ENCODE measurements at places on chromosomes 1 and 21.

GRCh38 chr1:214496126-214496525 lies 55.3 kb downstream of the PTPN14 start:
- no peak for DNase-seq

DNA sequence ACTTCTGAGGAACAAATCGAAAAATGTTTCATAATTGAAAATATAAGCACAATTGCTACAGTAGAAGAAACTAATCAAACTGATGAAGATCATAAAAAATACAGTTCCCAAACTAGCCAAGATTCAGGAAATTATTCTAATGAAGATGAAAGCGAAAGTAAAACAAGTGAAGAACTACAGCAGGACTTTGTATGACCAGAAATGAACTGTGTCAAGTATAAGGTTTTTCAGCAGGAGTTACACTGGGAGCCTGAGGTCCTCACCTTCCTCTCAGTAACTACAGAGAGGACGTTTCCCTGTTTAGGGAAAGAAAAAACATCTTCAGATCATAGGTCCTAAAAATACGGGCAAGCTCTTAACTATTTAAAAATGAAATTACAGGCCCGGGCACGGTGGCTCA lies 30.6 kb downstream of the IFNAR1 start:
- no peak for DNase-seq

DNA sequence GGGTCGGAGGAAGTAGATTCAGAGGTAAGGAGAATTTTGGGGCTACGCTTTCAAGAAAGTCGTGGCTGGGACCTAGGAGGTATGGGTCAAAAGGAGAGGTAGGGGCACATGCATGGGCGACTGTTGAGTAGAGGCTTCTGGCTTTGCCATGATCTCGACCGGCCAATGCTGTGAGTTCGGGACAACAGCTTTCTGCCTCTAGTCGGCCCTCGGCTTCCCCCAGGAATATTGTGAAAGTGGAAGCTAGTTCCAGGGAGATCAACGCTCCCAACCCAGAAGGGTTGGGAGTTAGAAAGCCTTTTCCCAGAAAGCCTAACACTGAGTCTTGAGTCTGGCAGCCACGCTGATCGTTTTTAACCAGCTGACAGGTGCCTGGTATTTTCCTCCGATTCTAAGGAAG lies 69.0 kb downstream of the ZNF678 start:
- DNase-seq, result no peak

- no peak for DNase-seq
Observed at GRCh38 chr1:3672971-3673361, 20.6 kb downstream of the TP73 start.

GRCh38 chr1:233613252-233614172 lies at the start of gene KCNK1:
KCNK1 (plus strand) TSS chr1:233614106; CDS start chr1:233614172, 66 bp downstream.
- no peak for DNase-seq

DNA sequence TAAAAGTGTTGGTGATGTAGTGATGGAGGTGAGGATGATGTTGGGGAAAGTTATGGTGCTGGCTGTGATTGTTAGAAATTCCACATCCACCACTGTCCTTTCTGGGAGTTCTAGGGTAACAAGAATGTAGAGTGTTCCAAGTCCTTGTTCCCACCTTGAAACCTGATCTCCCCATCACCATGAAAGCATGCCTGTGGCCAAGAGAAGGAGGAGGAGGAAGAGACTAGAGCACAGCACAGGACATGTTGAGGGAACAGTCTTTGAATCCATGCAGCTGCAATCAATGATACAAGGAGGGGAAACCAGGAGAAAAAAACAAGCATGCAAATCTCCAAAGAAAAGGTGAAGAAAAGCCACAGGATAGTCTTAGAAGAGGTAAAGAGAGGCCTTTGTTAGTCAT lies 45.9 kb upstream of the ARTN start:
- no peak for DNase-seq

- DNase-seq, result no peak
Observed at GRCh38 chr1:173424782-173425407, 52.2 kb upstream of the PRDX6 start.

GRCh38 chr1:209896346-209896745 lies 41.7 kb upstream of the SYT14 start:
- no peak for DNase-seq

DNA sequence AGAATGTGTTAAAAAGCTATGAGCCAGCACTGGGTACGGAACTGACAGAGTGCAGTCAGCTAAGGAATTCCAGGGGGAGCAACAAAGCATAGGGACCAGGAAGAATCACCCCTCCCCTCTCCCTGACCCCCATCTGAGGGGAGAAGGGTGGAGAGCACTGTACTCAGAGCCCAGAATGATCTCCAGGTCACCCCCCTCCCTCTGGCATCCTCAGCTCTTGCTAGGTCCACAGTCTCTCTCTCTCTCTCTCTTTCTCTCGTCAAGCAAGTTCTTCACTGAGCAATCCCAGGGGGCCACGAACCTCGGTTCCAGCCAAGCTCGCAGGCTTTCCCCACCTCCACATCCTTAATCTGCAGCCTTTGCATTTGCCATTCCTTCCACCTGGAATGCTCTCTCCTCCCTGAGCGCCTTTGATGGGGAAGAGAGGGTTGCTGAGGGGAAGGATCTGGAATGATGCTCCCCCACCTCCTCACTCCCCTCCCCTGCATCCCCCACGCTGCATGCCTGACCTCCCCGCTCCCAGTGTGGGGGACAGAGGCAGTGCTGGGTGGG lies 6.7 kb upstream of the WASF2 start:
- DNase-seq, result no peak

GRCh38 chr1:14756589-14757285 lies 158.3 kb downstream of the KAZN start:
- DNase-seq, result no peak

DNA sequence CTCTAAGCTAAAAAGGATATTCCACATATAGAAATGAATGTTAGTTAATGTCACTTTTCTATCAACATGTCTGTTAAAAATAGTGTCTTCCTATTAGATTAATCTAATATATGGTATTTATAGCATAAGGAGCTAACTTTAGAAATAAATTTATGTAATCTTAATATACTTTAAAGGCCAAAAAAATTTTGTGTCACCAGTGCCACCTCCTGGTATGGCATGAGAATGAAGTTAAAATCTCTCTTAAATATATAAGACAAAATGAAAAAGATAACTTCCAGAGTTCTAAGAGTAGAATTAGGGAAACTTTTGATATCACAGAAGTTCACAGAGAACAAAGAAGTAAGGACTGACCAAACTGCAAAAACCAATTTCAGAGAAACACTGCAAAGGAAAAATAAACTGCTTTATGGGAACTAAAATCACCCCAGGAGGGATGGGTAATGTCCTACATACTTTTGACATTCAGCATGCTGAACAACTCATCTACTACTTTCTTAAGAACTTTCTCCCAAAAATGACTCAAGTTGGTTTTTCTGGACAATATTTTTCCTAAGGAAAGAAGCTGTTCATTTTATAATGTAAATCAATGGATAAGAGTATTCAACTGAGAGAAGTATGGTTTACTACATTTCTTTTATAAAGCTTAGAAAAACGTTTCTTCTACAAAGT lies 82.8 kb downstream of the TRIM33 start:
- DNase-seq, result no peak

GRCh38 chr21:36945496-36946138 lies 20.9 kb downstream of the HLCS start:
- no peak for DNase-seq

DNA sequence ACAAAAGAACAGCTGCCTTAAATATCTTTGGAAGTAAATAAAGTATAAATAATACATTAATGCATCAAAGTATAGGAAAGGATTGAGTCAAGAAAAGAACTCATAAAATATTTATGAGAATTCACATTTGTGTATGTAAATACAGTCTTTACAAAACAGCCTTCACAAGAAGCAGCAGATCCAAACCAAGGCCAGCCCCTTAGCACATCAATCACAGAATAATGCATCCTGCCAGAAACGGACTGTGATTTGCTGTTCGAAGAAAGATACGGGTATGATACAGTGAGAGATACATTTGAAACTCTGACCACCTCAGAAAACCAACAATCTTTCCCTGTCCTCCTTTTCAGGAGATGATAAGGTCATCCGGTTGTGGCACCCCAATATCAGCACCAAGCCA lies 70.9 kb downstream of the WDR64 start:
- DNase-seq, result no peak

DNA sequence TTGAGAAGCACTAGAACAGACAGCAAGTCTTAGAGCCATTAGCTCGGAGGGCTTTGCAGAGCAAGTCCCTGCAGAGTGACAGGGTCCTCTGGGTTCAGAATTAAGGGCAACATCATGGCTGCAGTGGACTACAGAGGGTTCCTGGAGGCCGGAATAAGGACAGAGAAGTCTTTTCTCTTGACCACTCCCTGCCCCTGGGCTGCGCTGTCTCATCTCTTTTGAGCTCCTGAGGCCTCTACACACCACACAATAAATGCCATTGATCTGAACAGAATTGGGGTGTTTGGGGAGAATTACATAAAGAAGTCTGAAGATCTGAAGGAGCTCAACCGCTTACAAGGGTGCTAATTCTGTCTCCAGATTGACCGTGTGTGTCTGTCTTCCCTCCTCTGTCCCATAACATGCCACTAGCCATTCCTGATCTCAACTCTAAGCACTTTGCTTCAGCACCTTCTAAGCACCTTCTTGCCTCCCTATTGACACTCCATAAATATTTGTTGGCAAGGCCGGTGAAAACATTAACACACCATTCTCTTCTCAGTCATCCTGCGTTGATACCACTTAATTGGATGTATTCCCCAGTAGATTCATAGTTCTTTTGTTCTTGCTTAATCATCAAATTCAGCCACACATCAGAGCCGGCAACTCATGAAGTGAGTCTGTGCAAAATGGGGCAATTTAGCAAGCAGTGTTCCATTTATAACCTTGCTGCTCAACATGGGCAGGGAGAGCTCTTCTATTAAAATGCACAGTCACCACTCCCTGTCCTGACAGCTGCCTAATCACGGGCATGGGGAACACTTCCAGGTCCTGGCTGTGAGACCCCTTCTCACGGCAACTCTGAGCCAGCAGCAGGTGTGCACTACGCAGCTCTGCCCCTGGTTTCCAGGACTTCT lies 49.7 kb downstream of the NMNAT2 start:
- no peak for DNase-seq

GRCh38 chr1:49229555-49229954 lies 452.9 kb upstream of the BEND5 start:
- no peak for DNase-seq

GRCh38 chr1:70360321-70360720 lies 5.8 kb upstream of the ANKRD13C start:
- no peak for DNase-seq

DNA sequence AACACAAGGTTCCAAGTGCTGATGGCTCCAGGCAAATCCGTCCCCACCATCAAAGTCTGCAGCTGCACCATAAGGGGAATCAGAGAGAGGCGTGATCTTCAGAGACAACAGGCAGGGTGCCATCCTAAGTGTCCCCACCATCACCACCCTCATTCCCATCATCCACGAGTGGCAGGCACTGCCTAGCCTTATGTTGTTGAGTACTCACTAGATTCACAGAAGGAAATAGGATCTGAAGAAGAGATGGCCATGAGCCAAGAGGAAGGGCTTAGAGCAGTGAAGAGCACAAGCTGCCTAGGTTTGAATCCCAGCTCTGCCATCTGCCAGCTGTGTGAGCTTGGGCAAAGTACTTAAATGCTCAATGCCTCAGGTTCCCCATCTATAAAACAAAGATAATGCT lies 207.3 kb upstream of the CSF3R start:
- no peak for DNase-seq

GRCh38 chr1:172647110-172647564 lies 11.8 kb upstream of the FASLG start:
- DNase-seq, result no peak

GRCh38 chr1:161473348-161473747 lies 31.9 kb upstream of the FCGR2A start:
- DNase-seq, result no peak

DNA sequence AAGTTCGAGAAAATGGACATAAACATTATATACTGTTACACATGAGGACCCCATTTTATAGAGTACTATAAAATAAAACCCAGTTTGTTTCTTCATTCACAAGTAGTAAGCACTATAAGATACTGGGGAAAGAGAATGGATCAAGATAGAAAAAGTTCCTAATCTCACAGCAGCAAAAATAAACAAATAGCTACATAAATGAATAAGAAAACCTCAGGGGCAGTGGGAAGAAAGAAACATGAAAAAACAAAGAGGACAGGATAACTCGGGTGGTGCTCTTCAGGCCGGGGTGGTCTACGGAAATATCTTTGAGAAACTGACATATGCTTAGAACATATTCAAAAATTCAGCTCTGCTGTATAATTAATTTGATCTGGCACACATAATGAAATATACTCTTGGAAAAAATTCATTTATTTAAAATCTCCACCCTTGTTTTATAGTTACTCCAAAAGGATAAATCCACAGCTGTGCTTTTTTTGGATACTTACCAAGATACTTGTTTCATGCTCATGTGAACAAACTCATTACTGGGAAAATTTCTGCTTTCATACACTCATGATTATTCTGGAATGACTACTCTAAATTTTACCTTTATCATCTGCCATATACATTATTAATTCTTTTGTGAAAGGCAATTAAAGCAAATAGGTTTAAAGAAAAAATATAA lies 20.0 kb downstream of the CEP170 start:
- DNase-seq, result no peak

DNA sequence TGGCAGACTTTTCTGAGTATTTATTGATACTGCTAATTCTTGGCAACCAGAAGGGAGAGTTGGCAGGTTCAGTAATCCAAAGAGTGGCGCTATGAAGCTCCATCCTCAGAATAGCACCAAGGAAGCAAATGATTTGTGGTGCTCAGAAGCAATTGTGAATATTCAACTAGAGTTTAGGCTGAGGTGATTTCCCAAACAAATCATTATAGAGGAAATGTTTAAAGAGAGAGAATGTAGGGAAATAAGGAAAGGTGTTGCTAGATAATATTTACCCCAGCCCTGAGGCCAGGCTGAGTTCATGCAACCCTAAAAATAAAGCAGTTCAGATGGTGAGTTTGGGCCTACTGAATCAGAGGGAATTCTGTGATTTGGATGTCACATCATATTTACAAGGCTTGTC lies 363.4 kb upstream of the PLXNA2 start:
- no peak for DNase-seq

DNA sequence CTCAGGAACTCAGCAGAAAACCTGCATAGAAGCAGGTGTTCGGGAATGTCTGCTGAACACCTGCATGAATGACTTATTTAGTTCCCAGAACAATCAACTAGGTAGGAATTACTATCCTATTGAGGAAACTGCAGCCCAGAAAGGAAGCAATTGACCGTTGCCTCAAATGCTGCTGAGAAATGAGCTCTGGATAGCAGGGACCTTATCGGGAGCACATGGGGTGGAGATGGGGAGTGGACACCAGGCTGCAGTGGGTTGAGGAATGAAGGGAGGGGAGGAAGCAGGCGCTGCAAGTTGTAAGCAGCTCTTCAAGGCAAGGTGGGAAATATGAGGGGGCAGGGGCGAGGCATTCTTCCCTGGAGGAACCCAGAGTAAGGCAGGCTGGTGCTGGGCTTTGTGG lies 10.8 kb upstream of the CDCP2 start:
- no peak for DNase-seq

DNA sequence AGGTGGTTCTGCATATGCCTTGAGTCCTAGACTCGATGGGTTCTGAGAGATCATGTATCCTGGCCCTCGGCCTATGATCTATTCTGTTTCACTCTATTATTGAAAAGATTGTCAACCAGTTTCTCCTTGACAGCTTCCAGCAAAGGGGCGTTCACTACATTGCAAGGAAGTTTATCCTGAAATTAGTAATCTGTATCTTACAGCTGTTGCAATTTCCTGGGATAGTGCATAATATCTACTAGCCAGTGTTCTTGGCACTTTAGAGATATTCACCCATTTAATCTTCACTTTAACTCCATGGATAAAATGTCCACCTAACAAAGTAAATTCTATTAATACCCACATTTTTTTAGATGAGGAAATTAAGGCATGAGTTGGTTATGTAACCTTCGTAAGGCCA lies 203.6 kb downstream of the TGFB2 start:
- DNase-seq, result no peak
